ENCODE measurements at places on chromosomes 6 and 20.

DNA sequence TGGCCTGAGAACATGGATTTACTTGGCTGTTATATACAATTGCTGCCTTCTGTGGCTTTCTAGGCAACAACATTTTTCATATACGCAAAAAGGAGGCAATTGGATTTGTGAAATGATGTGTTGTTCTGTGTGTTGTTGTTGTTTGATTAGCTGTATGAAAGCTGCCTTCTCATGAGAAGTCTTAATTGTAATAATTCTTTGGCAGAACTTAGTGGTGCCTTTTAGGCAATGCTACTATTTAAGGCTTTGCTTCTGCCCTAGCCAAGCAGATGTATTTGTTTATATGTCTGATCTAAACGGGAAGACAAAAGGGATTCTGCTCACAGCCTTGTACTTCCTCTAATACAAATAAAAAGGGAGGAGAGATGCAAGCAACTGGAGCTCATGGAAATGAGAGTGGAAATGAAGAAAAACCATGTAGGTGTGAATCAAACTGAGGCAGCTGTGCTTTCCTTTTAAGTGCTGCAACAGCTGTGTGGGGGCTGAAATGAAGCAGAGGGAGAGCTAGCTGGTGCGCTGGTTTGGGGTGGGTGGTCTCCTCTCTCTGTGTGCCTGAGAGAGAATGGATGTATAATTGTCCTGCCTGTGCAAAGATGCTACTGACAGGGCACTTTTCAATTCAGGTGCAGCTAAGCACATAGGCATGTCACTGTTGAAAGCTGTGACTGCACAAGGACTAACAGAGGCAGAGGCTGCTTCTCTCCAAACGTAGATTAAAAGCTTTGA, 386.9 kb upstream of the MAN1A1 start:
- DNase-seq: no peak

- no peak for DNase-seq
These were observed 213.3 kb upstream of the THEMIS start for GRCh38 chr6:128114164-128114563.

- no peak for DNase-seq
These were observed 201.5 kb upstream of the ZNF217 start for GRCh38 chr20:53795170-53795569.

- DNase-seq: no peak
These were observed 23.3 kb upstream of the OSTM1 start for GRCh38 chr6:108097882-108098281.

- no peak for DNase-seq
These were observed 480 bp downstream of the ABCF1 start for GRCh38 chr6:30571762-30572082.

DNA sequence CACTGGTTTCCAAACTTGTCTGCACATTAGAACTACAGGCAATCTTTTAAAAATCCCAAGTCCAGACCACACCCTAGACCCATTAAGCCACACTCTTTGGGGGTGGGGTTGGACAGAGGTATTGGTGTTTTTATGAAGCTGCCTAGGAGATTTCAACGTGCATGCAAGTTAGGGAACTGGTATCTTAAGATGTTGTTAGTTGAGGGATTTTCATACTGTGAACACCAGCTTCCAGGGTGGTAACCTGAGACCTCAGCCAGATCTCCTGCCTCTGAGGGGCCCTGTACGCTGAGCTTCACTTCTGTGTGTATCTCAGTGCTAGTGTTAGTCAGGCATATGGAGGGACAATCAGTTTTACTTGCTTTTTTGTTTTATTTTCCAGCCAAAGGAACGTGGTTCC, 138.0 kb downstream of the UTRN start:
- no peak for DNase-seq

DNA sequence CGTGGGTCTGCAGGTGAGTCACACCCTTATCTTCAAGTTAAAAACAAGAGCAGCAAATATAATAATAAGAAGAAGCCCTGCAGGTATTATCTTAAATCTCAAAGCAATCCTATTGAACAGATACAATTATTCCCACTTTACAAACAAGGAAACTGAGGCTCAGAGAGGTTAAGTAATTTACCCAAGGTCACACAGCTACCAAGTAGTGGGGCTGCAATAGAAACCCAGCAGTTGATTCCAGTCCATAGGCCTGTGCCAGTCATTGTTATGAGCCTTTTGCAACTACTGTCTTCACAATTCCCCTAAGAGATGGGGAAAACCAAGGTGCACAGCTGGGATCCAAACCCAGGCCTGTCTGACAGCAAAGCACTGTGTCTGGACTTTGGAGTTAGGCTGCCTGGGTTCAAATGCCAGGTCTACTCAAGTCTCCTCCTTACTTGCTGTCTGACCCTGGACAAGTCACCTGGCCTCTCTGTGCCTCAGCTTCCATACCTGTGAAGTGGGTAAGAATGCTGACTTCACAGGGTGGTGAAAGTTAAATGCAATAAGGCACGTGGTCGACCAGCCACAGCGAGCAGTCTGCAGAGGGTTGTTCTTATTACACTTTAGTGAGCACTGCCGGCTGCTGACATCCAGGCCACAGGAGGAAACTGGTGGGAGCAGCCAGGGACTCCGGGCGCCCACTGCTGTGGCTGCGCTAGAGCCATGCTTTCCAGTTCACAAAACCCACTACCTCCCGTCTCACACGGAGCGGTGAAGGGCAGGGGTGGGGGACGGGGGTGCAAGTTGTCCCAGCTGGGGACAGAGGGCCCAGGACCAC, 6.1 kb downstream of the MYL9 start:
- DNase-seq: no peak

DNA sequence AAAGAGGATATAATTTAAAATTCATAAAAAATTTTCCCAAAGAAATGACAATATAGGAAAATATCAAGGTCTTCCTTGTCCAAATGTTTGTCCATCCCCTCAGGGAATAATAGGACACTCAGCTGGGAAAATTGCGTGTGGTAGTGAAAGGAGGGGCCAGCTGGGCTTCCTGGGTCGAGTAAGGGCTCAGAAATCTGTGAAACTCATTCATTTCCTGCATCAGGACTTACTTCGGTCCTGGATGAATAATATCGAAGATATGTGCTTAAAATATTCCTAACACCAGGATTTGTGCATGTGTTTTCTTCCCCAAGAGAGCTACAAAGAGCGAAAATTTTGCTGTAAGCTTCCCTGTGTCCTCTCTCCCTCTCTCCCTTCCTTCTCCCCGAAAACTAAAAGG, 118.2 kb upstream of the GJE1 start:
- no peak for DNase-seq

- no peak for DNase-seq
These were observed 683.3 kb downstream of the QKI start for GRCh38 chr6:164097551-164098398.

GRCh38 chr6:101398716-101399615, 5.5 kb downstream of the GRIK2 start:
- DNase-seq: no peak

DNA sequence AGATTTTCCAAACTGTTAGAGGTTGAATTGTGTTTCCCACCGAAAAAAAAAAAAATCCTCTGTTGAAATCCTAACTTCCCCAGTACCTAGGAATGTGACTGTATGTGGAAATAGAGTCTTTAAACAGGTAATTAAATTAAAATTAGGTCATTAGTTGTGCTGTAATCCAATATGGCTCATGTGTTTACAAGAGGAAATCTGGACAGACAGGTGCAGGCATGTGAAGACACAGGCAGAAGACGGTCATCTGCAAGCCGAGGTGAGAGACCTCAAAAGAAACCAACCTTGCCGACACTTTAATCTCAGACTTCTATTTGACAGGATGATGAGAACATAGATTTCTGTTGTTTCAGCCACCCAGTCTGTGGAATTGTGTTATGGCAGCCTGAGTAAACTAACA, 28.6 kb upstream of the EZR start:
- DNase-seq: no peak

DNA sequence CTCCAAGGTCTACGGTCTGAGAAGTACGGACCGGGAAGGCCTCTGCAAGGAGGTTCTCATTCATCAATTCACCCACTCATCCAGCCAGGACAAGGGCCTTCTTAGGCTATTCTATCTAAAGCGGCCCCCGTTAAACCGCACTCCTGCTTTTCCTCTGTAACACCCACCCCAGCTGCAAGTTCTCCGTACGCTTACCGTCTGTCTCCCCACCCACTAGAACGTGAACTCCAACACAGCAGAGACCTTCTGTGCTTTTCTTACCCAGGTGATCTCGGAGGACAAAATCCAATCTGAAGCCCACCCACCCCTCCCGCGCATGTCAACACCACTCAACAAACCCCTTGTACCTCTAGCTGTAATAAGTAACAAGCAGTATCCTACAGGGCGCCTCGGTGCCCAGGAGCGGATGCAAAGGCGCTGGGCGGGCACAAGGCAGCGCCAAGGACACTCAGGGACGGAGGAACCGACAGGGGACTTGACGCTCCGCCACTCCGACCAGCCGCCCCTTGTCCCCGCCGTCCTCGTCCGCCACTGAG, 351 bp downstream of the AURKA start:
- no peak for DNase-seq

DNA sequence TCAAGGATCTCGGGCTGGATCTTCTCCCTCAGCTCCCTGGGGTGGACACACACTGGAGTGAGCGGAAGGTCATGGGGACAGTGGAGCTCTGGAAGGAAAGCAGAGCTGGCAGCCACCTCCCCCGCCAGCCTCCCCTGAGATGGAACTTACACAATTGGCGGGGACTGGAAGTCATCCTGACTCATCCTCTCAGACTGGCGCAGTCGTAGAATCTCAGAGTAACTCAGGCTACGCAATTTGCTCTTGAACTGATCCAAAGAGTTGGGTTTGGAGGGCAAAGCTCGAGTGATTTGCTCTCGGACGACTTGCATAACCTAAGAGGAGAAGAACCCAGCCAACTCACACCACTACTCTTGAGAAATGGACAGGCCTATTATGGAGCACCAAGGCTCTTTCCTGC, 34.8 kb downstream of the ELMO2 start:
- no peak for DNase-seq

DNA sequence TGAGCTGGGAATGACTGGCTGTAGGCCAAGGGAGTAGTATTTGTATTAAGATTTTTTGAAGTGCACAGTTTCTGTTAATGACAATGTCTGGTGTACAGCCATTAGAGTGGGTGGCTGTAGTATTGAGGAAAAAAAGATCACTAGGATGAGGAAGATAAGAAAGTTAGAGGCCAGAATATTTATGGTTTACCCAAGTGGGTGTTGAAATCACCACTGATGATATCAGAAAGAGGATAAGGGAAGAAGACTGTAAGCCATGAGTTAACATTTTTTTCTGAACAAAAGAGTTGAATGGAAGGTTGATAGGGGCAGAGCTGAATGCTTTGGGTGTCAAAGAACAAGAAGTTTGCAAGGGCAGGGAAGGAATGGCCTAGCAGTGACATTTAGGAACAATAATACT, 104.7 kb downstream of the PRDM13 start:
- no peak for DNase-seq

- DNase-seq: no peak
These were observed 21.8 kb upstream of the CCND3 start for GRCh38 chr6:41963371-41963770.

DNA sequence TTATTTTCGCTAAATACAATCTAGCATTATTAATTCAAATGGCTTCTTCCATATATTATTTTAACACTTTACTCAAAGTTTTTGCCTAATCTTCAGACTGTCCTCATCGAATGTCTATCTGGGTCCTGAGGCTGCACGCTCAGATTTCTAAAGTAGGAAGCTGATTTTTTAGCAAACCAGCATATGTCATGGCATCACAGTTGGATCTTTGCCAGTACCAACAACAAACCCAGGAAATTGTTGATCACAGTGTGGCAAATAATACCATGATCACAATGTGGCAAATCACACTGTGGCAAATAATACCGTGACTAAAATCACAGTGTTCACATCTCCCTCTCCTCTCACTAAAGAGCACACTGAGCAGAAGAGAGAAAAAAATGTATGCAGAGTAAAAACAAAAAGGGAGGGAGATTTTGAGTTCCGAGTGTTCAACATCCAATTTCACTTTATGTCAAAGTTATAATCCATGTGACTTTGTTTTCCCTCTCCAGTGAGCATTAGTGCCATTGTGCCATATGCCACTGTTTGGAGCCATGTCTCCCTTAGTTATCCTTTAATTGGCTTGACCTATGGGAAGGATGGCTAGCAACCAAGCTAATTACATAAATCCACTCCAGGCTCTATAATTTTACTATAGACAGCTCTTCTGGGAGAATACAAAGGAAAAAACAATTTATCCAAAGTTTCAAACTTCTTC, 1059.6 kb downstream of the HACE1 start:
- no peak for DNase-seq

DNA sequence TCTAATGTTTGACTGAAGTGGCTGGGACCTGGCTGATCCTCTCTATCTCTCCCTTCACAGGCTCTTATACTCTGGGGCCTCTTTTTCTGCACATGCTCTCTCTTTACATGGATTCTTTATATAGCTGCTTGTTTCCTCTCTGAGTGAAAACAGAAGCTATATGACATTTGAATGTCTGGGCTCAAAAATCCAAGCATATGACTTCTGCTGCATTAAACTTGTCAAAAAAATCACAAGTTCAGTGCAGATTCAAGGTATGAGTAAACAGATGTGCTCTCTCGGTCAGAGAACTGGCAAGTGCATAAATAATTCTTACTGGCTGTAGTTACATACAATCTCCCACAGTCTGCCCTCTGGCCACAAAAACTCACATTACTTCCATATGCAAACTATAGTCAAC, 96.6 kb downstream of the LCA5 start:
- DNase-seq: no peak

GRCh38 chr20:34831936-34832335, 6.5 kb upstream of the NCOA6 start:
- DNase-seq: no peak

- DNase-seq: no peak
These were observed 385.3 kb upstream of the SOX4 start for GRCh38 chr6:21208081-21208795.

DNA sequence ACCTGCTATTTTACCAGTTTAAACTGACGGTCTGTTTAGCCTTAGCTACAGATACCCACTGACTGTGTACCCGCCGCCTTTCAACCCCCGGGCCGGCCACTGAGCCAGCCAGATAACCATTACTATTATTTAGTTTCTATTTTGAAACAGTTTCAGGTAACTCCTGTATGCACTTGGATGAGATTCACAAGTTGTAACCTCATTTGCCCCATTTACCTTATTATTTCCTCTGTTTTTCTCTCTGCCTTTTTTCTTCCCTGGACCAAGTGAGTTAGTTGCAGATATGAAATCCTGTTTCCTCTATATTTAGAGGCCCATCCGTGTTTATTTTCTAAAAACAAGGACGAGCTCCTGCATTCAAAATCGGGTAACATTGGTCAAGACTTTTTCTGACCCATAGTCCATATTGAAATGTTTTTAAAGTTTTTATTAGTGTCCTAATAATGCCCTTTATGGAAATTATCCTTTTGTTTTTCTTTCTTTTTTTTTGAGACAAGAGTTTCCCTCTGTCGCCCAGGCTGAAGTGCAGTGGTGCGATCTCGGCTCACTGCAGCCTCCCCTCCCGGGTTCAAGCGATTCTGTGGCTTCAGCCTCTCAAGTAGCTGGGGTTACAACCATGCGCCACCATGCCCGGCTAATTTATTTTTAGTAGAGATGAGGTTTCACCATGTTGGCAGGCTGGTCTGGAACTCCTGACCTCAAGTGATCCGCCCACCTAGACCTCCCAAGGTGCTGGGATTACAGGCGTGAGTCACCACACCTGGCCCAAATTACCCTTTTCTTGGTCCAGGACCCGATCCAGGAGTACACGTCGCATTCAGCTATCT, 767 bp downstream of the AP5S1 start:
- DNase-seq: no peak

GRCh38 chr20:48425817-48426612, 401.8 kb downstream of the PREX1 start:
- no peak for DNase-seq
